Mammary epithelial cell (primary cell): ENCODE measurements at places on chromosomes 11 and 22. TPM values are rescaled to one million over a fixed set of nuclear protein-coding genes. Genes with fewer than 3 reads are reported as not detected.

ELF5 gene
- total RNA-seq: not detected in 2 replicates

GRCh38 chr11:47631473-47631872, 10.9 kb downstream of the MTCH2 start:
- no peak for DNase-seq

OSBP2 gene
- total RNA-seq: 4.7 TPM

- DNase-seq: no peak
Measured at GRCh38 chr22:50739279-50739691, 1.3 kb downstream of the ACR start.

DNA sequence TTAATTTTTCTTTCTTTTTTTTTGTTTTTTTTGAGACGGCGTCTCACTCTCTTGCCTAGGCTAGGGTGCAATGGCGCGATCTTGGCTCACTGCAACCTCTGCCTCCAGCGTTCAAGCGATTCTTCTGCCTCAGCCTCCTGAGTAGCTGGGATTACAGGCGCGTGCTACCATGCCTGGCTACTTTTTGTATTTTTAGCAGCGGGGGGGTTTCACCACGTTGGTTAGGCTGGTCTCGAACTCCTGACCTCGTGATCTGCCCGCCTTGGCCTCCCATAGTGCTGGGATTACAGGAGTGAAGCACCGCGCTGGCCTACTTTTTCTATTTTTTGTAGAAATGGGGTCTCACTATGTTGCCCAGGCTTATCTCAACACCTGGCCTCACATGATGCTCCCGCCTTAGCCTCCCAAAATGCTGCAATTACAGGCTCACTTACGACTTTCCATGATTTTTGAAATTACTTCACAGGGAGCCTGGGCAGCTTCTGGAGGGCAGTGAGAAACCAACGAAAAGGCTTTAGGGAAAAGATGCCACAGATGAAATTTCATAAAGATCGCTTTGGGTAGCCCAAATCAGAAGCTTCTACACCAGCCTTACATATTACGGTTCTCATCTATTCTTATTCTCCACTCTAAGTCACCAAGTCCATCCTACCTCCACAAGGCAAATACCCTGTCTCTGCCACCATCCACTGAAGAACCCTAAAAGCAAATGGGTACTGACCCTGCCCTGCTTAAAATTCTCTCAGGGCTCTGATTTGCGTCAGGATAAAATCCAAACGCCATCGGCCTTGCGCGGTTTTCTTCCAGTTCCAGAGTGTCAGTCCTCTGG, 866 bp upstream of the RRM1 start:
- DNase-seq: no peak

GRCh38 chr11:125063429-125064043, 431 bp downstream of the SLC37A2 start:
- no peak for DNase-seq

- no peak for DNase-seq
Measured at GRCh38 chr11:60594998-60595642, 79.9 kb downstream of the MS4A13 start.

GRCh38 chr11:94975599-94975998, 2.1 kb downstream of the KDM4D start:
- no peak for DNase-seq

DNA sequence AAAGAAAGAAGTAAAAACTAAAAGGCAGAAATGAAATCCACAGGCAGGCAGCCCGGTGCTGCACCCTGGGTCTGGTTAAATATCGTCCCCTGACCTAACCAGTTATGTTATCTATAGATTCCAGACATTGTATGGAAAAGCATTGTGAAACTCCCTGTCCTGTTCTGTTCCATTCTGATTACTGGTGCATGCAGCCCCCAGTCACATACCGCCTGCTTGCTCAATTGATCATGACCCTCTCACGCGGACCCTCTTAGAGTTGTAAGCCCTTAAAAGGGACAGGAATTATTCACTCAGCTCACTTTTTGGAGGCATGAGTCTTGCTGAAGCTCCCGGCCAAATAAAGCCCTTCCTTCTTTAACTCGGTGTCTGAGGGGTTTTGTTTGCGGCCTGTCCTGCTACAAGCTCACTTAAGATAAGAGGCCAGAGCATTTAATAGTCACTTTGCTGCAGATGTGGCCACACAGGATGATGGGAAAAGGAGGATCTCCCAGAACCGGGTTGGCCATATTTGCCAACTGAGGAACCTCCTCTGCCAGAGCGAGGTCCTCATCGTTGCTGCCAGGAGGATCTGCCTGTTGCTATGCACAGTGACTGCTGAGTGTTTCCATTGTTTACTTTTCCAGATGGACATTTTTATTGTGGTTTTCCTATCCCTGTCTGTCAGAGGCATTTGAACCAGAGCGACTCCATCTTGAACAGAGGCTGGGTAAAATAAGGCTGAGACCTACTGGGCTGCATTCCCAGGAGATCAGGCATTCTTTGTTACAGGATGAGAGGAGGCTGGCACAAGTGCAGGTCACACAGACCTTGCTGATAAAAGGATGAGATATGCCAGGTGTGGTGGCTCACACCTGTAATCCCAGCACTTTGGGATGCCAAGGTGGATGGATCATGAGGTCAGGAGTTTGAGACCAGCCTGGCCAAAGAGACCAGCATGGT, 10.2 kb downstream of the C11orf96 start:
- DNase-seq: no peak

MPEG1 gene
- not detected for total RNA-seq

EXPH5 gene
- 17.0 and 46.5 TPM in 2 replicates for total RNA-seq

- DNase-seq: no peak
Measured at GRCh38 chr11:117606211-117606610, 190.8 kb downstream of the DSCAML1 start.

PCNX3 gene
- total RNA-seq: 29.7 TPM

DGAT2 gene
- total RNA-seq: 2.0 TPM

DNA sequence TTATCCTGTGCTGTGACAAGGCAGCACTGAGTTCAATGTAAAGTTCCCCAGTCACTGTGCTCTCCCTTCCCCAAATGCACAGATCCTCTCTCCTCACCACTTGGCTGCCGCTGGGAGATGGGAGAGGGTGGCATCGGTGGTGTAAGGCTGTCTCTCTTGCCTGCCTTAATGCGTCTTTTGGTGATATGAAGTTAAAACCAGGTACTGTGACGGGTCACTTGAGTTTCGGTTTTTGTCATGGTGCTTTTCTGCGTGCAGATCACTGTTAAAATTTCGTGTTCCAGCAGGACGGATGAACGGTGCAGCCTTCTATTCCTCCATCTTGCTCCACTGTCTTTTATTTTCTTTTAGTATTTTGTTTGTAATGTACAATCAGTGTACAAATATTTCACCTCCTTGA, 18.6 kb downstream of the GLB1L2 start:
- DNase-seq: no peak

- DNase-seq: no peak
Measured at GRCh38 chr11:7385532-7385931, 99.8 kb upstream of the OLFML1 start.

- no peak for DNase-seq
Measured at GRCh38 chr11:64563966-64564365, 27.1 kb upstream of the SLC22A12 start.

DNA sequence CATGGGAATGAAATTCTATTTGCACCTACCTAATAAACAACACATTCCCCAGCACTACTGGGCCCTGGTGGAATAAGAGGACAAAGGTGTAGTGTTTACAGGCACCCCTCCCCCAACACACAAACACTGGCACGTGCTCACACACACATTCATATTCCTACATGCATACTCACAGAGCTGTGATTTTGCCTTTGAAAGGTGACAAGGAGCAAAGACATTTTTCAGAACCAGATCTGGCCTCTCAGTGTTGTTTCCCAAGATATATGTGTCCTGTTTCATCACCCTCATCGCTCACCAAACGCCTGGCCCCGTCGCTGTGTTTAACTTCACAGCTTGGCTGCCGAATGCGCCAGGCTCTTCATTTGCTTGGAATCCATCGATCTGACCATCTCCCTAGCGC, 292.6 kb downstream of the NTM start:
- no peak for DNase-seq

DNA sequence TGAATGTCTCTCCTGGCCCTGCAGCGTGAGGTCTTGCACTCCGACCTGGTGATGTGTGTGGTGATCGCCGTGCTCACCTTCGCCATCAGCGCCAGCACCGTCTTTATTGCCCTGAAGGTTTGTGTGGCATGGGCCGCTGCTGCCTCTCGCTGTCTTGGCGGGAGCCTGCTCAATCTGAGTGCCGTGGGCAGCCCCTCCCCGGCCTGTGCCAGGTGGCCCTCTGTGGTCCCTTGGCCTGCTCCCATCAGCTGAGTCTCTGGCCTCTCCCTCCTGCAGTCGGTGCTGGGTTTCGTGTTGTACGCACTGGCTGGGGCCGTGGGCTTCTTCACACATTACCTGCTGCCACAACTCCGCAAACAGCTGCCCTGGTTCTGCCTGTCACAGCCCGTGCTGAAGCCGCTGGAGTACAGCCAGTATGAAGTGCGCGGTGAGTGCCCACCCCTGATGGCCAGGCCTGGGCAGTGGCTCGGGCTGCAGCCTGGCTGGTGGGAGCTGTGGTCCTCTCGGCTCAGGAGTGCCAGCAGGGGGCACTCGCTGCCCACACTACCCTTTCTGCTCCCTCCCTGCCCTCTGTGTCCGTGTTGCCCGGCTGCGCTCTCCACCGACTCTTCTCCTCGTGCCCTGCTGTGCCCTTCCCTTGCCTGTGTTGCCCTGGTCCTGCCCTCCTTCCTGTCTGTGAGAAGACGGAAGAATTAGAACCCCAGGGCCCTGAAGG, 10.2 kb downstream of the PCNX3 start:
- no peak for DNase-seq

TAF6L gene
- 13.4 and 16.3 TPM in 2 replicates for total RNA-seq
